Lower leg skin (tissue), 4 donors: ENCODE measurements at places on chromosomes 16 and 17. TPM values are rescaled to one million over a fixed set of nuclear protein-coding genes. Genes with fewer than 3 reads are reported as not detected.
A peak's percentile ranks its signal among the peaks of the same experiment; 100 is the strongest.

The TMC5 gene
- total RNA-seq: 1.0 TPM

DNA sequence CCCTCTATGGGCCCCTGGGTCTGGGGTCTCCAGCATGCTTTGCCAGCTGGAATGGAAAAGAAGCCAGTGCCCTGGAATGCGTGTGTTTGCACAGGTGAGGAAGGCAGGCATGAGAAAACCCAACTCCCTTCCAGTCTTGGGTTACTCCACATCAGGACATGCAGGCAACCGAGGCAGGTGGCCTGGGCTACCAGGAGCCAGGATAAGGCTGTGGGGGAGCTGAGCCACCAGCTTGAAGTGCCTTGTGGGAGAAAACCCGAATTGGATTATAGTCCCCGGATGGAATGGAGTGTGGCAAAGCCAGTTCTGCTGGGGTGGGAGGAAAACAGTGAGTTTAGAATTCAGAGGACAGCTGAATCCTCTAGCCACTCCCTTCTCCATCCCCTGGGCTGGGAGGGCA lies 7.2 kb downstream of the SRCIN1 start:
- no peak for DNase-seq

GRCh38 chr16:78161023-78161729 lies 61.7 kb downstream of the WWOX start:
- no peak for DNase-seq

DNA sequence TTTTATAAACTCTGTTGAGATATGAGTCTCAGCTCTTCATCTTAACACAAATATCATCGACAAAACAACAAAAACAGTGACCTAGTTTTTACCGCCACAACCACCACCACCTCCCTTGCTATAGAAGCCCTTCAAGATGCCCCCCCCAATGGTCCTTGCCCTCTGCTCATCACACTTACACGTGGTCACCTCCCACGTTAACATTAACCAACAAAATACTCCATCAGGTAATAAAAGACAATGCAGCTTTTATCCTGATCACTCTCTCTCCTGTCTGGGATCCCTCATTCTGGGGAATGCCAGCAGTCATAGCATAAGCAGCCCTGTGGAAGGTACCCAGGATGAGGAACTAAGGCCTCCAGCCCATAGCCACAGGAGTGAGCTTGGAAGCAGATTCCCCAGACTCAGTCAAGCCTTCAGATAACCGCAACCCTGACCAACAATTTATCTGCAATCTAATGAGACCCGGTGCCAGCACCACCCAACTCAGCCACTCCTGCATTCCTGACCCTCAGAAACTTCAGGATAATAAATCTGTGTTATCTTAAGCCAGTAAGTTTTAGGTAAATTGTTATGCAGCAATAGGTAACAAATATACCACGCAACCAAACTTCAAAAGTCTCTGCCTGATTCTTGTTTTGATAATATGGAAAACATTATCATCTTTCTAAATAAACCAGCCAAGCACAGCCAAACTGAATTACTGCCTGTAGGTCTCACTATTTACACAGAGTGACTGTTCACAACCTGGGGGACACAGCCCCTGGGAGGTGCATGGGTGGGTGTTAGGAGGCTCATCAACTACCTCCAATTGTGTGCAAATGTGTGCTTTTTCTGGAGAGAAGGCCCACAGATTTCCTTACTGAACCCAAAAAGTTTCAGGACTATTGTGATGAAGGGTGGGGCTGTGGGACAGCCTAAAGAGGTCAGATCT lies 6.1 kb downstream of the PECAM1 start:
- DNase-seq: no peak

- DNase-seq: no peak
Observed at GRCh38 chr16:82857693-82858365, 231.1 kb downstream of the CDH13 start.

DNA sequence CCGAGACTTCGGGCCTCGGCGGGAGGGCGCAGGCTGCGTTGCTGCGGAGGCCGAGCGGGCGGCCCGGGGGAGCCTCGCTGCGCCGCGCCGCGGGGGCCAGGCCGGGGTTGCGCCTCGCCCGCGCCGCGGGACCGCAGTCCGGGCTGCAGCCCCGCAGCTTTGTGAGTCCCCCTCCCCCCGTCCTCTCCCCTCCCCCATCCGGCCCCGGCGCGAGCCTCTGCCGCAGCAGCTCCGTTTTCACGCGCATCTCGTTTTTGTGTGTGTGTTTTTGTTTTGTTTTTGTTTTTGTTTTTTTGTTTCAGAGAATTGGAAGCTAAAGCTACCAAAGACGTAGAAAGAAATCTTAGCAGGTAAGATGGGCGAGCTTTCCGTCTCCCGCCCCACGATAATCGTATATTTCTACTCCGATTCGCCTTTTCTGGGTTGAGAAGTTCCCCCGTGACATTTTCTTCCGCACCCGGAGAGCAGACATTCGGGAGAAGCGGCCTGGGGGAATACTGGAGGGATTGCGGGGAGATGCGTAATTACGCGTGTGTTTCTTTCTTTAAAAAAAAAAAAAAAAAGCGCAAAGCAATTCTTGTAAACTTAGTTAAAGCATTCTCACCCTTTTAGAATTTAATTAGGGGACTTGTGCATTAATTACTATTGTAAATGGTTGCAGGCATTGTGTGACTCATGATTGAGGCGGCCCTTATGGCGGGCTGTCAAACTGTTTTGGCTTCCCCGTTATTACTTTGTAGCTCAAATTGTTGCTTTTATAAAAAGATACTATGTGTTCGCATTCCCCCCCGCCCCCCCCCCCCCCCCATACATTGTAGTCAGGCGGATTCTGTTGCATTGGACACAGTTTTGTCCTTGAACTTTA lies 732 bp downstream of the TNRC6A start:
- peak; percentile 26 for DNase-seq

The ALOX12 gene
- 17.1 TPM for total RNA-seq

GRCh38 chr17:2655546-2655945 lies 56.0 kb downstream of the CLUH start:
- no peak for DNase-seq

The GSDMA gene
- 146 TPM for total RNA-seq

DNA sequence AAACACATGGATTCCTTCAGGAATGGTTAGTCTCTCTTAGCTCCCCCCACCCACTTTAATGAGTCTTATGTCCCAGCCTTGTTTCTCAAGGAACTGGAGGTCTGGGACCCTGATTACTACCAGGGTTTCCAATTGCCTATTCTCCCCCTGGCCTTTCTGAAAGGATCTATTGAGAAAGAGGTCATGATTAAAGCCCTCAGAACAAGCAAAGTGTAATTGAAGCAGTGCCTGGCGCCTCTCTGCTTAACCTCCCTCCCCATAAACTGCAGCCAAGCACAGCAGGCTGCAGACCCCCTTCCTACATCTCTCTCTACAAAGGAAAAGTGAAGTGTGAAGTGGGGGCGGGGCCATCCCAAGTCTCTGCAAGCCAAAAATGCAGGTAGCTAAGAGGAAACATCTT lies 159.7 kb upstream of the CDH11 start:
- DNase-seq: no peak

The TAOK2 gene
- total RNA-seq: 47.9 TPM

- peak; percentile 10 for DNase-seq
Observed at GRCh38 chr17:28328325-28328724, 6.9 kb downstream of the IFT20 start.

The MMP15 gene
- total RNA-seq: 7.5 TPM

GRCh38 chr17:74733365-74734122 lies 3.5 kb upstream of the RAB37 start:
- no peak for DNase-seq

DNA sequence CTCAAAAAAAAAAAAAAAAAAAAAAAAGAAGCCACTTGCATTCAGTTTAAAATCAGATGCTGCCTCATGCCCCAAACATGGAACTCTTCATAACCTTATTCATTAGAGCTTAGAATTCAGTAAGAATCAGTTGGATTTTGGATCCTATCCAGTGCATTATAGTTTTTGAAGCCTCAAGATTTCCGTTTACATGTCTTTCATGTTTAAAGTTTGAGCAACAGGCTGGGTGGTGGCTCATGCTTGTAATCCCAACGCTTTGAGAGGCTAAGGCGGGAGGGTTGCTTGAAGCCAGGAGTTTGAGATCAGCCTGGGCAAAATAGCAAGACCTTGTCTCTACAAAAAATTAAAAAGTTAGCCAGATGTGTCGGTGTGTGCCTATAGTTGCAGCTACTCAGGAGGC lies 55.0 kb downstream of the SNTB2 start:
- DNase-seq: no peak

GRCh38 chr17:42493319-42493718 lies 34.6 kb downstream of the ATP6V0A1 start:
- DNase-seq: peak; percentile 1

DNA sequence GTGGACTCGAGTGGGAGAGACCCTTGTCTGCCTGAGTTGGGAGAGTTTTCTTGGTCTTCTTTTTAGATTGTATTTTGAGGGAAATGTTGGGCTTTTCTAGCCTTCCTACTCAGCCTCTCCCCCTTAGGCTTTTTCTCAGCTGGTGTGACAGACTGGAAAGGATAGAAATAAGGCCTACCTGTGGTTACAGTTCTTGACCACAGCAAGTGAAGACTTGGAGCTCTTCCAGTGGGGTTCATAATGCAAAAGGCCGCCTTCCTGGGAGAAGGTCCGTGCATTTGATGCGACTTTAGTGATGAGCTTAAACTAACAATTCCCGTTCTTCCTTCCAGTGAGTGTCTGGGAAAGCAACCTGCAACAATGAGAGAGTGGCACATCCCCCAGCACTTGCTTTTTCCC lies 56.8 kb downstream of the B9D1 start:
- DNase-seq: no peak

GRCh38 chr17:69773081-69773480 lies 301.9 kb upstream of the KCNJ16 start:
- DNase-seq: no peak

- no peak for DNase-seq
Observed at GRCh38 chr17:76558198-76559095, 18.6 kb downstream of the PRCD start.

- DNase-seq: no peak
Observed at GRCh38 chr16:76801357-76801756, 389.6 kb upstream of the MON1B start.

GRCh38 chr16:47467501-47467900 lies 6.4 kb downstream of the PHKB start:
- no peak for DNase-seq
